GM13976 (cell line): ENCODE measurements at places on chromosomes 7 and 10.

GRCh38 chr7:1910081-1910685, 240.1 kb downstream of the ELFN1 start:
- DNase-seq = no peak

GRCh38 chr7:100430493-100431285, 1.1 kb downstream of the MEPCE start:
- DNase-seq = peak; percentile 46

- DNase-seq = peak; percentile 57
Observed at GRCh38 chr10:59708816-59709394, 745 bp downstream of the SLC16A9 start.

DNA sequence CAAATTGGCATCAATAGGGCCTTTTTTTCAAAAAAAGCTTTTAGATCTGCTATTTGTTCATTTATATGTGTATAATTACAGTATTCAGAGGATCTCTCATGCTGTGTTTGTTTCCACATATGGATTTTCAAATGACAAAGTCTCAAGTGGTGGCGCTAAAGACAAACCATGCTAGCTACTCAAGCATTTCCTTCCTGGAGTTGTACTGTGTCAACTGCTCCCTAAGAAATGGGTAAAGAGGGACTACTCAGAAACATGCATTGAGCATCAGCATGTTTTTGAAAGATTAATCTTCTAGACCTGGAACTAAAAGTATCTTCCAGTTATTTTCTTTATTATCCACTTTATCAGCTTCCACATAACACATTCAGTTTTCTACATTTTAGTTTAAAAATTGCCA, 12.7 kb downstream of the CNTNAP2 start:
- no peak for DNase-seq

GRCh38 chr7:155981703-155982102, 169.4 kb upstream of the SHH start:
- no peak for DNase-seq

DNA sequence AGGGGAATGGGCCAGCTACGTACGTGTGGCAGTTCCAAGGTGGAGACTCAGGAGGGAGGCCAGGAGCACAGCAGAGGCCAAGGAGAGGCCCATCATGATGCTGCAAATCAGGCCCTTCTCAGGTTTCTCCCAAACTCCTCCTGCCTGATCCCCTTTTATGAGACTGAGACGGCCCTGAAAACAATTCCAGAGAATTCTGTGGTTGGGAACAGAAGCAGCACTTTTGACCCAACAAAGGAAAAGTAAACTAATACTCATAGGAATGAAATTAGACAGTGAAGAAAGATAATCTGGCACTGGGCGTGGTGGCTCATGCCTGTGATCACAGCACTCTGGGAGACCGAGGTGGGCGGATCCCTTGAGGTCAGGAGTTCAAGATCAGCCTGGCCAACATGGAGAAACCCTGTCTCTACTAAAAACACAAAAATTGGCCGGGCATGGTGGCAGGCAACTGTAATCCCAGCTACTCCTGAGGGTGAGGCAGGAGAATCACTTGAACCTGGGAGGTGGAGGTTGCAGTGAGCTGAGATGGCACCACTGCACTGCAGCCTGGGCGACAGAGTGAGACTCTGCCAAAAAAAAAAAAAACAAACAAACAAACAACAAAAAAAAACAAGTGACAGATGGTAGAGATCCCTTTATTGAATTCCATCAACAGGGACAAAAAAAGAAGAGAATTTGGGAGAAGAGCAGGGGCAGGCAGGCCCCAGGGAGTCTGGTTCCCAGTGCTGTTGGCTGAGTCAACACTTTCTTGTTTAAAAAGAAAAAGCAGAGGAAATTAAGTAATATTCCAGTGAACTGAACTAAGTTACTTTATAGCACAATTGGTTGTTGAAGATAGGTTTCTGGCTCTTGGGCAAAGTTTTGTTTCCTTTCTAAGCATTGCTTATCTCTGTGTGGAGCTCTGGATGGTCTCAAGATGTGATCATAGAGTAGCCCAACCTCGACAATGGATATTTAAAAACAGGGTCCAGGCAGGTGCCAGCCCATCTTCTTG, at the start of gene CCL26:
CCL26 (minus strand) TSS at position 131 of the 997 bp plus-strand sequence; CDS start at position 96, 35 bp downstream.
- DNase-seq = no peak

DNA sequence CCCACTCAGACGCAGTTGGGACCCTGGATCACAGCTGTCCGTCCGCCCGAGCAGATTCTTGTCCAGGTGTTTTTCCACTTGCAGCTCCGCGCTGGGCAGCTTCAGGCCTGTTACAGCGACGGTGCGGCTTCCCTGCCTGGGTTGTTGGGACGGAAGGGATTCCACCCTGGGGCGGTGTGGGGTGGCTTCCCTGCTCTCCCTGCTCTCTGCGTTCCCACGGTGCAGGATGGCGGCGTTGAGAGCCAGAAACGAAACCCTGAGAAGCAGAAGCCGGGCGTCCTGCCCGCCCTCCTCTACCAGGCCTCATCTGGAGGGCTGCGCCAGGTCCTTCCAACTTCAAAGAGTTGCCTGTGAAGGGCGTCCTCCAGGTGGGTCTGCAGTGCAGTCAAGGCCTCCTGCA, 194.4 kb downstream of the ADARB2 start:
- no peak for DNase-seq

GRCh38 chr7:50356945-50357268, 52.4 kb downstream of the IKZF1 start:
- DNase-seq = no peak

DNA sequence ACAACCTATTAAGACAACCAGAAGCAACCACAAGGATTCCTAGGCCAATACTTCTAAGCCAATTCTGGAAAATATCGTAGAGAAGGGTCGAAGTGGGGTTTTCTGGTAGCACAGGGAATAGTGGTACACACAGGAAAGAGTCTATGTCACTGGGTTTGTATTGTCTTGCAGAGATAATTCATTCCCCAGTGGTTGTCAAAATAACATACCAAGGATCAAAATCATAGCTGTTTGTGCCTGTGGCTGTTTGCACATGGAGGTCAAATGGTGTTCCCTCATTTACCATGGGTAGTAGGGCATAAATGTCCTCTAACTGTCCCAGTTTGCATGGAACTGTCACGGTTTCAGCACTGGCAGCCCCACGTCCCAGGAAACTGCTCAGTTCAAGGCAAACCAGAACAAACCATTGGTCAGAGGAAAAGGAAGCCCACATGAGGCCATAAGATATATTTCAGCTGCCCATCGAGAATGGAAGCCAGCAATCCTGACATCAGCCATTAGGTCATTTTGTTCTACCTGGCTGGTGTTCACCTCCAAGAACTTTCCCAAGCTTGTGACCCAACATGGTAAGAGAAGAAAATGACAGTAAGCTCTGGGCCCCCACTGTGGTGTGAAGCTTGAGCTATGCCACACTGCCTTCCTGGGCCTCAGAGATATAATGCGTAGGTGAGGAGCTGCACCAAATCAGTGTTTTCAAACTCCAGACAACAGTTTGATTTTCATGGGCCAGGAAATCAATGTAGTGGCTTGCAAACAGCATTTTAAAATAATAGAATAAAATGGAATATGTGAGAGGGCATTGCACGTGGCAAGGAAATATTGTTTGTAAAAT, 53.9 kb upstream of the NFE2L3 start:
- no peak for DNase-seq

GRCh38 chr10:50310560-50311174, 59.4 kb upstream of the ASAH2 start:
- no peak for DNase-seq

- DNase-seq = no peak
Observed at GRCh38 chr10:14173706-14174594, 156.8 kb downstream of the FRMD4A start.

- no peak for DNase-seq
Observed at GRCh38 chr7:99729486-99730237, 5.3 kb downstream of the CYP3A7 start.

DNA sequence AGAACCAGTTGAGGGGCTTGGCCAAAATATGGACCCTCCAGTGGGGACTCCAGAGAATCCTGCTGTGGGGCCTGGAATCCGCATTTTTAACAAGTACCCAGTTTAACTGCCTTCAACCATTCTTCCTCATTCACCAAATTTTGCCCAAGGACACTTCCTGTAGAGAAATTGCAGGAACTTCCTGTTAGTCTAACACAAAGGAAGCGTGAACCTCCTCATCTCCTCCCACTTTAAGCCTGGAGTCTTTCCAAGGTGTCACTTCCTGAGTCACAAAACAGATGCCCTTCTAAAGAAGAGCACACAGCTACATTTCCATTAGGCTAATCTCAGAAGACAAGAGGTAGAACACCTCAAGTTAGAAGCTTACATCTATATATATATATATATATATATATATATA, 188.4 kb downstream of the PPP1R17 start:
- DNase-seq = no peak

DNA sequence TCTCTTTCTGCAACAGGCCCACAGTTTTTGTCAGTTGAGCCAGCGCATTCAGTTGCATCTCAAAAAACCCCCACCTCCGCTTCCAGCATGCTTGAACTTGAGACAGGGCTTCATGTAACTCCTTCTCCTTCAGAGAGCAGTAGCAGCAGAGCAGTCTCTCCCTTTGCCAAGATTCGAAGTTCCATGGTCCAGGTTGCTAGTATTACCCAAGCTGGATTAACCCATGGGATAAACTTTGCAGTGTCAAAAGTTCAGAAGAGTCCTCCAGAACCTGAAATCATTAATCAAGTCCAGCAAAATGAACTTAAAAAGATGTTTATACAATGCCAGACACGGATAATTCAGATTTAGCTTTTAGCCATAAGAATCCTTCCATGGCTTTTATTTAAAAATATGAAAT, 45.2 kb downstream of the MCMBP start:
- DNase-seq = no peak

- no peak for DNase-seq
Observed at GRCh38 chr7:25996006-25996408, 156.0 kb upstream of the NFE2L3 start.

DNA sequence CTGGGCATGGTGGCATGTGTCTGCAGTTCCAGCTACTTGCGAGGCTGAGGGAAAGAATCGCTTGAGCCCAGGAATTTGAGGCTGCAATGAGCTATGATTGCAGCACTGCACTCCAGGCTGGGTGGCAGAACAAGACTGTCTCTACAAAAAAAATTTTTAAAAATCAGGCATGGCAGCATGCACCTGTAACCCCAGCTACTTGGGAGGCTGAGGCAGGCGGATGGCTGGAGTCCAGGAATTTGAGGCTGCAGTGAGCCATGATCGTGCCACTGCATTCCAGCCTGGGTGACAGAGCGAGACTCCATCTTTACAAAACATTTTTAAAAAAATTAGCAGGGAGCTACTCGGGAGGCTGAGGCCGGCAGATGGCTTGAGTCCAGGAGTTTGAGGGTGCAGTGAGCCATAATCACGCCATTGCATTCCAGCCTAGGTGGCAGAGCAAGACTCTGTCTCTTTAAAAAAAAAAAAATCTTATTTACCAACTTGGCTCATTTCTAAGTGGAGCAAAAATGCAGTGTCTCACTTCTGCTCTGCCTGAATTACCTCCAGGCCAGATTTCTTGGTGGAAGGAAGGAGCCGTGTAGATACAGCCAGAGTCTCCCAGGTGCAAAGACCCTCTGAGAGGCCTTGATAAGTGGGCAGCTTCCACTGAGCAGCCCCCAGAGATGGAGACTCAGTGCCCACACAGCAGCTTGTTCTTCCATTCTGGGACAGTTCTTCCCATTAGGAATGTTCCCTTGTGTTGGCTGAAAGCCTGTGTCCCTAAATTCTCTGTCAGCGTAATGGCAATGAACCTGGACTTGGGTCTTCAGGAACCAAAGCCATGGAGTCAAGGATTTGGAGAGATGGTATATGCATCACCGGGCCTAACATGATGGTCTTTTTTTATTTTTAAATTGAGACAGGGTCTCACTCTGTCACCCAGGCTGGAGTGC, 30.0 kb downstream of the GTF2IRD1 start:
- DNase-seq = no peak

GRCh38 chr7:44449584-44449928, 40.9 kb downstream of the NUDCD3 start:
- no peak for DNase-seq

- DNase-seq = no peak
Observed at GRCh38 chr10:133316266-133316665, 7.6 kb downstream of the ZNF511 start.

DNA sequence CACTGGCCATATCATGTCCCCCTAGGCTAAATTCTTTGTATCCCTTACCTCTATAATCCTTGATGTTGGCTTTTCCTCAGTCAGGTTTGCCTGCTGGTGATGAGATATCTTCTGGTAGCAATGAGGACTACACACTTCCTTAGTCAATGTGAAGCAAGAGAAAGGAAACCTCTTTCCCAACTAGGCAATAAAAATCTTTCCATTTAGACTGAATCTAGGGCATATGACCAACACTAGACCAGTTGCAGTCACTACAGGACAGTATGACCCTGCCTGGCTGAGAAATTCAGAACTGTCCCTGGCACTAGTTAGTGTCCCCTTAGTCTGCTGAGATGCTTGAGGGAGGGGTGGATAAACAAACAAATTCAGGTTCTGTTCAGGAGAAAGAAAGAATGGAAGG, 142.6 kb downstream of the RNLS start:
- no peak for DNase-seq

DNA sequence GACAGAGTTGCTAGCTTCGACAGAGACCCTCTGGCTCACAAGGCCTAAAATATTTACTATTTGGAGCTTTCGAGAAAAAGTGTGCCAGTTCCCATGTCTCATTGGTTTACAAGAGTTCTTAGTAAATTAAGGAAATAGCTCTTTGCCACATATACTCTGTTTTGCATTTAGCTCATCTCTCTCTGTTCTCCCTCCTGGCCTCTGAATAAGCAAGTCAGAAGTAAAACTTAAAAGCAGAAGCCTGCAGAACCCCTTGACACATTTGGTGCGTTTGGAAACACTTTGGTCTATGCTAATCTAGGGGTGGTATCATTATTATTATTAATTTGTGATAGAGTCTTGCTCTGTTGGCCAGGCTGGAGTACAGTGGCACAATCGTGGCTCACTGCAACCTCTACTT, 6.4 kb downstream of the CARD11 start:
- DNase-seq = no peak

DNA sequence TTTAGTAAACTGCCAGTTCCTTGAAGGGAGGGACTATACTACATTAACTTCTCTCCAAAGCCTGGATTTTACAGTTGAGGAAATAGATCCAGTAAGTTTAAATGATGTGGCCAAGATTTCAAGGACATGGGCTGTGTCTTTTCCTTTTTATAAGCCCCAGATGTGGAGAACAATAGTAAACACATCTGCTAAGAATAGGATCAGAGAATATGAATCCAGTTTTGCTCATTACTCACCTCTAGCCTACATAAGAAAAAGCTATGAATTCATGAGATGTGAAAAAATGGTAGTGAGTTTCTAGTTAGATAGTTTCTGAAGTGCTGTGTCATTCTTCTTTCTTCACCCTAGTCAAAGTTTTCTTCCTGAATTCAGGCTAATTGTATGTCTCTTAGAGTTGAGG, 38.6 kb downstream of the MAGI2 start:
- DNase-seq = no peak

DNA sequence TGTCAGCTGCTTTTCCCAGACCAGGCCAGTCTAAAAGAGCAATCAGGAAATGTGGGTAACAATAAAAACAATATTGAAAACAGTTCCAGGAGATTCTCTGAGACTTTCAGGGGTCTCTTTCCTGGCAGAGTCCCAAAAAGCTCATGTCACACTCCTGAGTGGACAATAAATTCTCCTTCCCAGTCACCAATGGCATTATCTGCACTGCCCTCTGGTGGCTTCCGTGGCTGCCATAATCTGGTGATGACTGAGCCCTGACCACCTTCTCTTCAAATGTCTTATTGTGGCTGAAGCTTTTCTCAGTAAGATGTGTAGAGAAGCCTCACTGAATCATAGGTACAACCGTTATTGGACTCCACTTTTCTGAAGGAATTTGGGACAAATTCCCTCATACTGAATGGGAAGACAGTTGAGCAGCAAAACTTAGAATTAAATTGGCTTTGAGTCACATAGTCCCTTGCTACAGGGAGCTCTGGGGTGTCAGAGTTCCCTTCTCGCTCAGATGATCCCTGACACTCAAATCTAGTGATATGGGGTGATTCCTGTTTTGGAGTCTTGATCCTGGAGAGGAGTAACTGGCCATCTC, 24.4 kb upstream of the ASAH2 start:
- DNase-seq = peak; percentile 23
